ENCODE measurements at places on chromosomes 4 and X. TPM values are rescaled to one million over a fixed set of nuclear protein-coding genes. Genes with fewer than 3 reads are reported as not detected.

The P2RY4 gene
- 0.48 TPM for total RNA-seq

DNA sequence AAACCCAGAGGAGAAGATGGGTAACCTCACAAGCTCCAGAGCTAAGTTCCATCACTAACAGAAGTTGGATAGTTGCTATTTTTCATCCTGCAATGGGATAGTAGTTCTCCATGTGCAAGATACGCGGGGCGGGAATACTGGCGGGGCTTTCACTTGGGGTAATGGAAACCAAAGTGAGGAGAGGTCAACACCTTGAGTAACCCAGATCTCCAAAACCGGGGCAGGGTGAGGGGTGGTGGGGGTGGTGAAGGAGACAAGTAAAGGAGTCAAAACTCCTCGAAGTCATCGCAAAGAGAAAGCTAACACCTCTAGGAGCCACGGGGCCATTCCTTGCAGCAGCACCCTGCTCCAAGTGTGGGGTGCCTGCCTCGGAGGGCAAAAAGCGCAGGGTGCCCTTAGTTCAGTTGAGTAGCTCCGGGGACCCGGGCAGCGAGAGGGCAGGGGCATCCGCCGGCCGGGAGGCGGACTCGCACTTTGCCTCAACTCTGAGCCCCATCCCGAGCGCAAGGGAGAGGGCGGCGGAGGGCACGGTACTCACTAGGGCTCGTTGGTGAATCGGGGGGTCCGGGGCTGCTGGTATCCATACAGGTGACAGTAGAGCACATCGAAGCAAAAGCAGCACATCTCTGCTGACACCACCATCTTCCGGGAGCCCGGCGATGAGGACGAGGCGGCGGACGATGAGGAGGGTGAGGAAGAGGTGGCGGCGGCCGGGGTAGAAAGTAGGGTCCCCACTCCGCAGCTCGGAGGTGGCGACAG lies 645 bp downstream of the AMMECR1 start:
- DNase-seq, result peak; percentile 13

GRCh38 chr4:170004651-170005295 lies 21.4 kb downstream of the MFAP3L start:
- DNase-seq, result no peak

GRCh38 chr4:152023674-152024073 lies 262.9 kb upstream of the GATB start:
- DNase-seq, result no peak

DNA sequence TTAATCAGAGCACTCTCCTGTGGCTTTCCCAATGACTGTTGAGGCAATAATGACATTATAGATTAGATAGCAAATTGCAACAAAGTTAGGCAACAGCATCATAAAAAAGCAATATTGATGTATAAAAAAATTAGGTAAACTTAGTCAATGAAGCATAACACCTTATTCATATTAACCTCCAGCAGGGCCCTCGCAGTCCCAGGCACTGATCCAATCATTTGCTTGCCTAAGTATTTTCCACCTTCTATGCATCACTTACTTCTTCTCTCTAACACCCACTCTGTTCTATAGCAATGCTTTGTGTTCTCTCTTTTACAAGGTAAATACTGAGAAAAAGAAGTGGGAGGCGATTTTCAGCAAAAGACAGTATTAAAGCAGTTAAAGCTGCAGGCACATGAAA lies 833.5 kb upstream of the ADGRL3 start:
- no peak for DNase-seq

GRCh38 chrX:74349387-74349786 lies 45.4 kb downstream of the ZCCHC13 start:
- peak; percentile 20 for DNase-seq

GRCh38 chr4:55554453-55555030 lies 7.8 kb upstream of the CLOCK start:
- peak; percentile 49 for DNase-seq
